ENCODE measurements at places on chromosomes 5 and 9. TPM values are rescaled to one million over a fixed set of nuclear protein-coding genes. Genes with fewer than 3 reads are reported as not detected.
A peak's percentile ranks its signal among the peaks of the same experiment; 100 is the strongest.

- no peak overlapping the region for H3K27ac ChIP-seq
- H3K4me1 ChIP-seq, result no peaks in the 10 kb centered on the region
- no peak for DNase-seq
- no peaks in the 10 kb centered on the region for H3K36me3 ChIP-seq
- peaks cover 2% of the 10 kb centered on the region for H3K27me3 ChIP-seq
- no peak overlapping the region for H3K4me3 ChIP-seq
Measured at GRCh38 chr5:1942158-1942557, 59.4 kb upstream of the IRX4 start.

GRCh38 chr9:23830476-23830805, 4.4 kb upstream of the ELAVL2 start:
- peaks cover 23% of the 10 kb centered on the region for H3K27me3 ChIP-seq
- peaks cover 2% of the 10 kb centered on the region for H3K4me1 ChIP-seq
- no peak for DNase-seq
- H3K4me3 ChIP-seq, result no peak overlapping the region
- H3K36me3 ChIP-seq, result no peaks in the 10 kb centered on the region

DNA sequence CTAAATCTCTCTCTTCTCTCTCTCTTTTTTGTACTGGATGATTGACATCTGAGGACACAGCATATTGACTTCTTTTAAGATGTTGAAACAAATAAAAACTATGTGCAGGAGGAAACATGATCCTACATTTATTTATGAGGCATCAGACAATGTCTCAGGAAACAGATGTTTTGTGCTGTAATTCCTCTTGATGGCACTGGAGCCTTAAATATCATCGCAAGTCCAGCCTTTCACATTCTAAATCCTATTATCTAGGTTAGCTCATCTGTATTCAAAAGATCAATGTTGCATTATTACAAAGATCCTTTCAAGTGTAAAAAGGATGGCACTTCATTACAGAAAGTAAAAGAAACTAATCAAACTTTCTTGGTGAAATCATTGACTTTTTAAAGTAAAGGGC, 63.9 kb downstream of the MAT2B start:
- peak; percentile 24 for DNase-seq
- peaks cover 5% of the 10 kb centered on the region for H3K4me1 ChIP-seq
- no peaks in the 10 kb centered on the region for H3K36me3 ChIP-seq
- H3K27ac ChIP-seq, result no peak overlapping the region

DNA sequence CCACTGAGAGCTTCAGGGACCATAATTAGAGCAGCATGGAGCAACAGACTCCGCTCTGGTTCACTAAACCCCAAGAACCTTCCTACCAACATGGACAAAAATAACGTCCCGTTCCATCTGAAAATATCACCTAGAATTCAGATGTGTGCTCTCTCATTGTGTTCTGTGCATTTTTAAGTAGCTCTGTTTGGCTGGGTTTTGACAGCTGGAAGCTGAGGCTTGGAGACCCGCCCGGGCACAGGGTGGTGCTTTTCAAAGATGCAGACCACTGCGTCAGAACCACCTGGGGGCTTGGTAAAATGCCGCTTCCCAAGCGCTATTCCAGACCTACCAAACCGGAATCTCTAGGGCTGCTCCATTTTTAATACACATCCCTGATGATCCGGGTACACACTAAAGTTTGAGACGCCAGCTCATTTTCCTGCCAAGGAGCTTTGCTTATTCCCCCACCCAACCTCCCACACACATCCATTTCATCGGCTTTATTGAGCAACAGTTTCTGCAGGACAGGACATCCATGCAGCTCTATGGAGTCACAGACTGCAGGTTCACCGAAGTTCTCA, 104.8 kb downstream of the GABBR2 start:
- no peak overlapping the region for H3K4me3 ChIP-seq
- H3K27ac ChIP-seq, result no peak overlapping the region
- no peaks in the 10 kb centered on the region for H3K36me3 ChIP-seq
- no peak for DNase-seq
- H3K4me1 ChIP-seq, result no peaks in the 10 kb centered on the region

DNA sequence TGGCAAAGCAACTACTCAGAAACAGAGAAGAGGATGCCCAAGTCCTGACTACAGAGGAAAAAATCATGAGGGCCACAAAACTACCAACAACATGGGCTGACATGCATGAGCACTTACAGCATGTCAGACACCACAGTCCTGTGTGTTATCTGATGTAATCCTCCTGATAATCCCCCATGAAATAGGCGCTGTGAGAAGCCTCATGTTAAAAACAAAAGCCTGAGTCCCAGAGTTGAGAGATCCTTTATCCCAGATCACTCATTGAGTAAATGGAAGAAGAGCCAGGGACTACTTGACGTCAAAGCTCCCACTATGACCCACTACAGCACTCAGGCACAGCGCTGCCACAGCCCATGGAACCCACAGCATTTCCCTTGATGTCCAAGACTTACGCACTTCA, 7.2 kb upstream of the SPOCK1 start:
- H3K4me3 ChIP-seq, result no peak overlapping the region
- no peaks in the 10 kb centered on the region for H3K4me1 ChIP-seq
- no peak for DNase-seq
- H3K27me3 ChIP-seq, result no peaks in the 10 kb centered on the region

DNA sequence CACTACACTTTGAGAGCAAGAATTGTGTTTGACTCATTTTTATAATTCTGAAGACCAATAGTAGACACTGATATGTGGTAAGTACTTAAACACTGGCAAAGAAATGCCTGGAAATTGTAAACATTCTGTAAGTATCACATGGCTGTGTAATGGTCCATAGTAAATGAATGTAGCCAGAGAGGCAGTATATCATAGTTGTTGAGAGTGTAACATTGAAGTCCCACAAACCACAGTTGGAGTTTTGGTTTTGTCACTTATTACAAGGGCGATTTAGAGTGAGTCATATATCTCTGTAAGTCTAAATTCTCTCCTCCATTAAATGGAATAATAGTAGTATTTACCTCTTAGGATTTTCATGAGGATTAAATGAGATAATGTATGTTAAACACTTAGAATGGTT, 181.1 kb upstream of the MEF2C start:
- H3K36me3 ChIP-seq, result no peaks in the 10 kb centered on the region
- H3K4me1 ChIP-seq, result no peaks in the 10 kb centered on the region
- no peak overlapping the region for H3K27ac ChIP-seq
- no peak overlapping the region for H3K4me3 ChIP-seq
- no peak for DNase-seq

- peaks cover 2% of the 10 kb centered on the region for H3K4me1 ChIP-seq
- peak overlapping the region; percentile 69 for H3K27ac ChIP-seq
- H3K4me3 ChIP-seq, result peak overlapping the region; percentile 53
- H3K27me3 ChIP-seq, result no peaks in the 10 kb centered on the region
Measured at GRCh38 chr9:16828340-16829281, 41.9 kb downstream of the BNC2 start.

GRCh38 chr5:53160895-53161294, 51.3 kb upstream of the MOCS2 start:
- no peaks in the 10 kb centered on the region for H3K27me3 ChIP-seq
- no peaks in the 10 kb centered on the region for H3K36me3 ChIP-seq
- H3K4me1 ChIP-seq, result no peaks in the 10 kb centered on the region
- H3K27ac ChIP-seq, result no peak overlapping the region

GRCh38 chr5:135221187-135221473, 177.9 kb downstream of the MACROH2A1 start:
- H3K36me3 ChIP-seq, result no peaks in the 10 kb centered on the region
- DNase-seq, result no peak
- H3K27ac ChIP-seq, result no peak overlapping the region
- H3K27me3 ChIP-seq, result no peaks in the 10 kb centered on the region
- H3K4me3 ChIP-seq, result no peak overlapping the region
- no peaks in the 10 kb centered on the region for H3K4me1 ChIP-seq

DNA sequence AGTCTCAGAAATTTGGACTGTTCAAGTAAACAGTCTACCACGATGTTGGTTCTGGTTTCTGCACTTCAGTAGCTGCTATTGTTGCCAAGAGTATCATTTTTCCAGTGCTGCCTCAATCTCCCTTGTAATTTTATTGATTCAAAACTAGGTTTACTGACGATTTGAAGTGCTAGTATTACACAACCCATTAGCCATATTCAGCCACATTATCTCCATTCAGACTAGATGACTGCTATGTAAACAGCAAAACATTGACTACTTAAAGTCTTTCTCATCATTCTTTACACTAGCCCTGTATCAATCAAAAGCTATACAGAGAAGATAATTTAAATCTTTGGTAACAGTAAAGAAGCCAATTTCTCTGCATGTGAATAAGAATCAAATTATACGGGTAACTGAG, 102.0 kb upstream of the TSLP start:
- H3K4me3 ChIP-seq, result no peak overlapping the region
- no peaks in the 10 kb centered on the region for H3K36me3 ChIP-seq
- no peak overlapping the region for H3K27ac ChIP-seq
- H3K4me1 ChIP-seq, result no peaks in the 10 kb centered on the region
- DNase-seq, result no peak
- no peaks in the 10 kb centered on the region for H3K27me3 ChIP-seq

- H3K27me3 ChIP-seq, result no peaks in the 10 kb centered on the region
- H3K4me3 ChIP-seq, result no peak overlapping the region
- DNase-seq, result no peak
- no peaks in the 10 kb centered on the region for H3K4me1 ChIP-seq
Measured at GRCh38 chr9:120775859-120776258, 17.4 kb downstream of the FBXW2 start.

DNA sequence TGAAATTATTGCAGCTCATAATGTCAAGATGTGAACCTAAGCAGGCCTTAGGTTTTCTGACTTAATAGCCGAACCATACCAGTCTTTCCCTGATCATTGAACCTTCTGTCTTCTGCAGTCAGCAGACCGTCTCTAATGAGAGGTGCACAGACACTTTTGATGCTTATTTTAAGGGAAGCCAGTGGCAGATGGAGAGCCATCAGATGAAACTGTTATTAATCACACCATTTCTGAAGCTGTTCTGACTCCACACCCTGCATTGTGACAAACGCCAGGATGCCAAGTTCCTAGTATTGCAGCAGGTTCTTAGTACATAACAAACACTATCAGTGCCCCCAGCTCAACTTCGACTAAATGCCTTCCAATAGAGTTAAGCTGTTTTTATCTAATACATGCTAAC, 43.0 kb downstream of the PIK3R1 start:
- H3K4me3 ChIP-seq, result no peak overlapping the region
- H3K27me3 ChIP-seq, result no peaks in the 10 kb centered on the region
- H3K4me1 ChIP-seq, result peaks cover 10% of the 10 kb centered on the region
- no peak overlapping the region for H3K27ac ChIP-seq
- DNase-seq, result no peak
- no peaks in the 10 kb centered on the region for H3K36me3 ChIP-seq

- no peak for DNase-seq
- H3K4me1 ChIP-seq, result no peaks in the 10 kb centered on the region
- no peaks in the 10 kb centered on the region for H3K27me3 ChIP-seq
- H3K4me3 ChIP-seq, result no peak overlapping the region
- no peak overlapping the region for H3K27ac ChIP-seq
Measured at GRCh38 chr5:122008061-122008460, 46.3 kb downstream of the SRFBP1 start.

DNA sequence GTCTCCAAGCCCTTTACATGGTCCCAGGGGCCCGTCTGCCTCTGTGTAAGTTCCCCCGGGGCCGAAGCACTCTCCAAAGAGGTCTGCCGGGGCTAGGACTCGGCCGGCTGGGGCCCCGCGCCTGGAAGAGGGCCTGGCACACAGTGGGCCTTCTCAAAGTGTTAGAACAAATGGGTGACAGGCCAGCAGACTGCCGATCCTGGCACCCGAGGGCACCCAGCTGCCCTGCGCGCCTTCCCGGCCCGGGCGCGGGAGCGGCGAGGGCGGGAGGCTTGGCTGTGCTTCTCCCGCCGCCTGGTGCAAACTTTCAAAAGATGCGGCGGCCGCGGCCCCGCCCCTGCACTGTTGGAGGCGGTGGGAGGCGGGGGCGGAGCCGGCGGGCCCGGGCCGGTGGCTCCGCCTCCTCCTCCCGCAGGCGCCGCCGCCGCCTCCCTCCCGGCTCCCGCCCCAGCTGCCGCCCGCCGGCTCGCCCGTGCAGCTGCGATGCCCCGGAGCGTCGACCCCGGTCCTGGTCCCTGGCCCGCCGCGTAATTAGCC, at the start of gene NEURL1B:
TSS of gene NEURL1B (plus strand) at position 442 of the 537 bp plus-strand sequence. CDS start 144 bp downstream, outside the sequence.
- peak within 1 kb of the TSS; percentile 47 for H3K4me3 ChIP-seq
- peak within 1 kb of the TSS; percentile 73 for H3K27ac ChIP-seq
- peak; percentile 94 for DNase-seq

DNA sequence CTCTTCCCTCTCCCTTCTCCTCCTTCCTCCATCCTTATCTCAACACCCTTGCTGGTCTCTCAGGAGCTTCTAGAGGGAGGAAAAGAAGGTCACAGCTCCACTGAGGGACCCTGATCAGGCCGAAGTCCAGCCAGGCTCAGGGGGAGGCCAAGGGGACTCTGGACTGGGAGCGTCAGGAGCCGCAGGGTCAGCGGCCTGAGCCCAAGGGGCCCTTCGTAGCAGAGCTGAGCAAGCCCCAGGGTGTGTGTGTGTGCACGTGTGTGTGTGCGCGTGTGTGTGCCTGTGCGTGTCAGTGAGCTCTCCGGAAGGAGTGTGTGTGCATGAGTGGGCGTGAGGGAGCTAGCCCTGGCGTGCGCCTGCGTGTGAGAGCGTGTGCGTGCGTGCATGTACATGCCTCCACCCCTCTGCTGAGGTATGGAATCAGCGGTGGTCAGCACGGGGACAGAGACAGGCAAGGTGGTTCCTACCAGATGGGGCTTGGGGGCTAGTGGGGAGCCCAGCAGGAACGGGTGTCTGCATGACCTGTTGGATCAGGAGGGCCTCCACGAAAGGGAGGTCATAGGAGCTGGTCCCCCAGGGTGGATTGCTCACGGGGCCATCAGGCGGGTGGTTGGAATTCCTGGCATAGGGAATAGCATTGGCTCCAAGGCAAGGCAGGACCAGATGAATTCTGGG, 10.0 kb upstream of the AGPAT2 start:
- H3K27me3 ChIP-seq, result peaks cover 2% of the 10 kb centered on the region
- peak; percentile 59 for DNase-seq
- no peaks in the 10 kb centered on the region for H3K36me3 ChIP-seq
- H3K4me3 ChIP-seq, result no peak overlapping the region
- peak overlapping the region; percentile 68 for H3K27ac ChIP-seq

DNA sequence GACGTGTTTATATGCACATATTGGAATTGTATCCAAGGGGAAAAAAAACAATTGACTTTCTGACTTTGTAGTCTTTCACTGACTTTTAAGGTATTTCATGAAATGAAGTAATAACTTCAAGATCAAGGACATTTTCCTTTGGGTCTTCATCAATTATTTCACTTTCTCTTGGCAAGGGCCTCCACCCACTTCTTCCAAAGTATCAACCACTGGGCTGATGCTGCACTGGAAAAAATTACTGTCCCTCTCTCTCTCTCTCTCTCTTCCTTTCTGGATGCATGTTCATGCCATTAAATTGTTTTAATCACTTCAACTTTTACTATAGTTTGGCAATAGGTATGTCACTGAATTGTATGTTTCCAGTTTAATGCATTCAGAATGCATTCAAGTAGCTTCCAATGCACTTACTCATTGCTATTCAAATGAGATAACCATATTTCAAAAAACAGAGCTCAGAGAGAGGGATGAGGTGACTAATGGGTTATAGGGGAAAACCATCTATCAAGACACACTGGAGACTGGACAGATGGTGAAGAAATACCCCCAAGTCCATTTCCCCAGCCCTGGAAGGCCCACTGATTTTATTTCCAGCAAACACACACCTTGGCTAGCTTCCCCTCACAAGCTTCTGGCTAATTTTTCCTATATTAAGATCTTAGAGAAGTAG, 585.3 kb downstream of the EBF1 start:
- H3K36me3 ChIP-seq, result no peaks in the 10 kb centered on the region
- no peaks in the 10 kb centered on the region for H3K4me1 ChIP-seq
- no peak overlapping the region for H3K4me3 ChIP-seq
- DNase-seq, result no peak

The PDE6A gene
- polyA plus RNA-seq, result not detected

The GABRG2 gene
- polyA plus RNA-seq, result not detected

The MINAR2 gene
- not detected for polyA plus RNA-seq

The LCN15 gene
- not detected for polyA plus RNA-seq

The TRPM3 gene
- polyA plus RNA-seq, result 8.8 TPM

The SLC27A4 gene
- polyA plus RNA-seq, result 58.7 TPM

The ANKRD20A1 gene
- not detected for polyA plus RNA-seq

The INSL4 gene
- polyA plus RNA-seq, result not detected

All from kidney (tissue), 22 donors.